ENCODE measurements at places on chromosomes 6 and 20. TPM values are rescaled to one million over a fixed set of nuclear protein-coding genes. Genes with fewer than 3 reads are reported as not detected.

GRCh38 chr20:44208770-44209169, 1.8 kb downstream of the OSER1 start:
- no peaks in the 10 kb centered on the region for H3K27me3 ChIP-seq
- peak overlapping the region; percentile 71 for H3K27ac ChIP-seq
- peak overlapping the region; percentile 87 for H3K4me3 ChIP-seq
- peaks cover 14% of the 10 kb centered on the region for H3K36me3 ChIP-seq
- DNase-seq: no peak

GRCh38 chr20:47204008-47204849, 152.3 kb downstream of the ZMYND8 start:
- H3K27me3 ChIP-seq: no peaks in the 10 kb centered on the region
- H3K4me1 ChIP-seq: peaks cover 5% of the 10 kb centered on the region
- no peak overlapping the region for H3K27ac ChIP-seq
- no peaks in the 10 kb centered on the region for H3K36me3 ChIP-seq
- no peak overlapping the region for H3K4me3 ChIP-seq
- no peak for DNase-seq

DNA sequence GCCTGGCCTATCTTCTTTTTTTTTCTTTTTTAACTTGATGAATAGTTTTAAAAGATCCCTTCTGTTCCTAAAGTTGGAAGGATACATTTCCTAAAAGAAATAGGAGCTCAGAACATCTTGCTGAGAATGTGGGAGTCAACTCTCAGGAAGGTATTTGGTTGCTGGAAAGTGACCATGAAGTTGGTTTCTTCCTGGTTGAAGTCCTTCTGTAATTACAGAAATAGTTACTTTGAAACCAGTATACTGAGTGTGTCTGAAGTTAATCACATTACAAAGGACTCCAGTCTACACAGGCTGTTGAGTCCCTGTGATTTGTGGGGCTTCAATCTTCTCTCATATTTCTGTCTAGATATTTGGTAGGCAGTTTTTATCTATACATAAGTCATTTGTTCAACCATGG, 9.8 kb upstream of the PLEKHG1 start:
- no peaks in the 10 kb centered on the region for H3K4me1 ChIP-seq
- H3K27ac ChIP-seq: no peak overlapping the region
- H3K27me3 ChIP-seq: peaks cover 14% of the 10 kb centered on the region
- H3K4me3 ChIP-seq: no peak overlapping the region
- no peak for DNase-seq

DNA sequence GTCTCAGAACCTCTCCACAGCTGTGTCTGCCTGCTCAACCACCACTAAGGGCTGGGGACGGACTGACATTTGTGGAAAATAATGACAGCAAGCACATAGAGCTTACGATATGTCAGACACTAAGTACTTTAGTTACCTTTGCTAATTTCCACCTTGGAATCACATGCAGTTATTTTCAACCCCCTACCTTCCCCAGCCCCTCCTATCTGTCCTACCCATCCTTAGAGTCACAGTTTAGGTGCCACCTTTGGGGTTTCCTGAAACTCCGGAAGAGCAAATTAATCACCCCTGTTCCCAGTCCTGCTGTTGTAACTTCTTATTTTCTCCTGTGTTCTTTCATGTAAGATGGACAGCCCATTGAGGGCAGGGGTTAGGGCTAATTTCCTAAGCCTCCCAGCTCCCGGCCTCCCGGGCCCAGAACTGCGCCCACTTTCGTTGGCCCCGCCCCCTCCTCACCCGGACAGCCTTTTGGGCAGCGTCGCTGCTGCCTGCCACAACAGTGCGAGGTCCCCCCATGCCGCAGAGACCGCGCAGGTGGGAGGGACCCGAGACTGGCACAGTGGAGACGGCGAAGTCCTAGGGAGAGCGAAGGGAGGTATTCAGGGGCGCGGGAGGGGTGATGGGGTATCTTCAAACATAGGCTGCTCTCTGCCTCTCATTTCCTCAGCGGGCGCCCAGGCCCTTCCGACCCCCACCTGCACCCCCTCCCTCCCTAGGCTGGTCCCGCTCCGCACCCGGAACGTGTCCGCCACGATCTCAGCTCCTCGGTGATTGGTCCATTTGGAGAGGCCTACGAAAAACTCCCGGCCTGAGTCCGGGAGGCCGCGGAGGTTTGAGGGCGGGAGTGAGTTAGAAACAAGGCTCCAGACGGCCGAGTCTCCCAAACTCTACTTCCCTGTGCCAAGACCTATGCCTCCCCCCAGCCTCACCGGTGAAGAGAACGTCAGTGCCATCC, 1.1 kb downstream of the DDAH2 start:
- peaks cover 38% of the 10 kb centered on the region for H3K36me3 ChIP-seq
- no peak for DNase-seq
- H3K27me3 ChIP-seq: no peaks in the 10 kb centered on the region
- peaks cover 73% of the 10 kb centered on the region for H3K4me1 ChIP-seq

GRCh38 chr20:51928931-51929330, 126.6 kb upstream of the SALL4 start:
- DNase-seq: no peak
- no peak overlapping the region for H3K27ac ChIP-seq
- no peaks in the 10 kb centered on the region for H3K27me3 ChIP-seq
- no peaks in the 10 kb centered on the region for H3K4me1 ChIP-seq
- no peaks in the 10 kb centered on the region for H3K36me3 ChIP-seq

GRCh38 chr6:110512991-110513390, 36.6 kb upstream of the SLC22A16 start:
- H3K27ac ChIP-seq: no peak overlapping the region
- H3K27me3 ChIP-seq: peaks cover 10% of the 10 kb centered on the region

DNA sequence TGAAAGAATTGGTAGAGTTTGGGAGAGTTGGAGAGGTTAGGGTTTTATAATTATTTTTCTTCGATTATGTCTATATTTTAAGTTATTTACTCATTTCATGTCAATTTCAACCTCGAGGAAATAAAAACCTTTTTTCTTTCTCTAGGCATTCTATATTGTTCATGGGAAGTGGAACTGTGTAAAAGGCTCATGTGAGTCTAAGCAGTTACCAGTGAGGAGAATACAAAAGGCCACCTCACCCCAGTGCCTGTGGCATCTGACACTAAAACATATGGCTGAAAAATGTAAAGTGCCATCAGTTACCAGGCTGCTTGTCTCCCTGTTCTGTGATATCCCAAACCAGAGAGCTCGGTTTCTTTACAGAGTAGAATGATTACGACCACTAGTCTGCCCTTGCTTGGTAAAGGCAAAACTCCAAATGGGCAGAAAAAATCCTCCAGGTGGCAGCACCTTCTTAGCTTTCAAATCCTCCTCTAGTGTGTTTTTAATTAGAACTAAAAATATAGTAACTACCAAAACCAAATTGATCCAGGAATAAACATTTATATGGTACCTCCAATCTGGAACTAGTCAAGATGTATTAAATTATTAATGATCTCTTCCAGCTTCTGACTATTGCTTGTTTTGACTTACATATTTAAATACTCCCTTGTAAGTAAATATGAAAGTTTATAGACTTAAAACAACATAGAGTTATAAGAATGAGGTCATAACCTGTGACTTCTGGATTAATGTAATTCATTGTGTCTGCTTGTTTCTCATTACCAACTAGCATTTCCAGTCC, 122.6 kb upstream of the MCHR2 start:
- peak; percentile 31 for DNase-seq
- H3K4me3 ChIP-seq: no peak overlapping the region
- no peak overlapping the region for H3K27ac ChIP-seq
- peaks cover 15% of the 10 kb centered on the region for H3K27me3 ChIP-seq

COL21A1 gene
- not detected for total RNA-seq

SOX18 gene
- total RNA-seq: 0.10 TPM

TREM2 gene
- not detected for total RNA-seq
